ENCODE measurements at places on chromosomes 3 and 15.

DNA sequence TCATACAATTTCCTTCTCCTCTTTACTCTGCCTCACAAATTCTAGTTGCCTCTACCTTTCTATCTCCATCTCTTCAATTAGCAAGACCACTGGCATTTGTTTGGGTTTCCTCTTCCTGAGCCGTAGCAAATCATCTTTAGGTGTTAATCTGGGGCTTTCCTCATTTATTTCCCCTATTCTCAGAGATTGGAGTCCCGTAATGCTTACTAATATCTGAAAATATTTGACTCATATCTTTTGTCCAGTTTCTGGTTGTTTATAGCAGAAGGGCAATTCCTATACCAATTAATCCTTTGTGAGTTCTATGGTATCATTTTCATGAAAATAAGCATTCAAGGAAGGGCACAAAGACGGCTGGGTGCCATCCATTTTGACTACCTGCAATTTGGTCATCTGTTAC lies 103.7 kb downstream of the NR2E3 start:
- no peaks in the 10 kb centered on the region for H3K36me3 ChIP-seq
- H3K4me1 ChIP-seq, result no peaks in the 10 kb centered on the region

- no peaks in the 10 kb centered on the region for H3K36me3 ChIP-seq
- H3K27me3 ChIP-seq, result no peaks in the 10 kb centered on the region
- H3K4me1 ChIP-seq, result no peaks in the 10 kb centered on the region
- DNase-seq, result no peak
- H3K4me3 ChIP-seq, result no peak overlapping the region
- H3K27ac ChIP-seq, result no peak overlapping the region
Observed at GRCh38 chr3:115325539-115325938, 178.5 kb upstream of the ZBTB20 start.

DNA sequence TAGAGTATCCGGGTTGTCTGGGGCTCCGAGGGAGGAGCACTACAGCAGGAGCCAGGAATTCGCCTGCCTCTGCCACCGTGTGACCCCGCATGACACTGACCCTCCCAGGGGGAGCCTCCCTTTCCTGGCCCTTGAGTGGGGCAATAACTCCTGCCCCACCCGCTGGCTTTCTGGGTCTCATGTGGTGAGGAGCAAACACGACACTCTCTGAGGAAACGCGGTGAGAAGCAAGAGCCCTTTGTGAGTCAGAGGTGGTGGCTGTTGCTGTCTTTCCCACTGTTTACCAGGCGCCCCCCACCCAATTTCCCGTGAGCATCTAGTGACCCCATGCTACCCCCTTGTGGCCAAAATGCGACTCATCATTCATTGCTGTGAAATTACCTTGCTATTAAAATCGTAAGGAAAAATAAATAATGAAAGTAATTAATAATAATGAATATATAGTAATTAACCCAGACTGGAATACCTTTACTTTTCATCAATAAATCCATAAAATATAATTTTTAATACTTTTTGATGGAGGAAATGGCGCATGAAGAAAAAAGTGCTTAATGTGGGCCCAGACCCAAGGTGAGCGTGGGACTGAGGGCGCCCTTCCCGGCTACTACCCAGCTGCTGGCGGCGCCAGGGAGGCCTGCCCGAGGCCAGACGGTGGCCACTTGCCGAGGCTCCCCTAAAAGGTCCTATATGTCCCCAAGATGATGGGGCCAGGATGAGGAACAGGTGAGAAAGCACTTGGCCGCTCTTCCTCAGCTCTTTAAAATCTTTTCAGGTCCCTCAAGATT lies 29.3 kb downstream of the CCNL1 start:
- H3K4me3 ChIP-seq, result no peak overlapping the region
- H3K36me3 ChIP-seq, result no peaks in the 10 kb centered on the region
- peak overlapping the region; percentile 79 for H3K27ac ChIP-seq
- DNase-seq, result peak; percentile 91

DNA sequence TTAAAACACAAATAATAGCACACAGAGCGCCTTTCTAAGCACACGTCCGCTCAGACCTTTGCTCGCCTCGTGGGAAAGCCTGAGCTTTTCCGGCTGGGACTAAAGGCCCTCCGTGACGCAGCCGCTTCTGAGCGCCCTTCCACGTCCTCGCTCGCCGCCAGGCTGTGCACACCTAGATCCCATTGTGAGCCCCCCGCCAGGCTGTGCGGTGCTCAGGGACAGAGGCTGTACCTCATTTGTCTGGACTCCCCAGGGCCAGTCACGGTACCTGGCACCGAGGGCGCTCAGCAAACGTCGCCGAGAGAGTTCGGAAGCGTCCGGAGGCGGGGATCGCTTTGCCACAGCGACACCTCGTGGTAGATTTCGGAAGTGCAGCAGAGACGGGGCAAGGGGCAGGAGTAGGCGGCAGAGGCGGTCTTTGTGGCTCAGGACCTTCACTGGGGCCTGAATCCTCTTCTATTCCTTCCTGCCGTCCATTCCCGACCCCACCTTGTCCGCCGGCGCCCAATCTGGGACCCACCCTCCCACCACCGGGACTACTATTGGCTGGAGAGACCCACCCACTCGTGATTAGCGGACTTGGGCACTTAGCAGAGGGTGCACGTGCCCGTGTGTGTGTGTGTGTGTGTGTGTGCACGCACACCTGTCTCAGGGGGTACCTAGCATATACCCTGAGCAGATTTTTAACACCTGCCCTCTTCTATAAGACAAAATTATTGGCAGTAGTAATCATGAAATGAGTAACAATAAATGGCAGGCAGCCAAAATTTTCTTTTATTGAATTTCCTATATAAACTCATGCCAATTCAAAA lies 65.6 kb downstream of the RHCG start:
- peak overlapping the region; percentile 38 for H3K4me3 ChIP-seq
- DNase-seq, result peak; percentile 94
- no peaks in the 10 kb centered on the region for H3K36me3 ChIP-seq
- no peaks in the 10 kb centered on the region for H3K27me3 ChIP-seq
- peaks cover 6% of the 10 kb centered on the region for H3K4me1 ChIP-seq
- no peak overlapping the region for H3K27ac ChIP-seq

- H3K36me3 ChIP-seq, result no peaks in the 10 kb centered on the region
- no peaks in the 10 kb centered on the region for H3K27me3 ChIP-seq
- no peak overlapping the region for H3K27ac ChIP-seq
- H3K4me1 ChIP-seq, result no peaks in the 10 kb centered on the region
Observed at GRCh38 chr3:70150599-70150998, 151.1 kb downstream of the SAMMSON start.

GRCh38 chr15:45435124-45435903 lies 57.0 kb upstream of the GATM start:
- no peaks in the 10 kb centered on the region for H3K27me3 ChIP-seq
- no peaks in the 10 kb centered on the region for H3K36me3 ChIP-seq
- no peak for DNase-seq
- no peak overlapping the region for H3K4me3 ChIP-seq
- H3K27ac ChIP-seq, result peak overlapping the region; percentile 52
- peaks cover 4% of the 10 kb centered on the region for H3K4me1 ChIP-seq

DNA sequence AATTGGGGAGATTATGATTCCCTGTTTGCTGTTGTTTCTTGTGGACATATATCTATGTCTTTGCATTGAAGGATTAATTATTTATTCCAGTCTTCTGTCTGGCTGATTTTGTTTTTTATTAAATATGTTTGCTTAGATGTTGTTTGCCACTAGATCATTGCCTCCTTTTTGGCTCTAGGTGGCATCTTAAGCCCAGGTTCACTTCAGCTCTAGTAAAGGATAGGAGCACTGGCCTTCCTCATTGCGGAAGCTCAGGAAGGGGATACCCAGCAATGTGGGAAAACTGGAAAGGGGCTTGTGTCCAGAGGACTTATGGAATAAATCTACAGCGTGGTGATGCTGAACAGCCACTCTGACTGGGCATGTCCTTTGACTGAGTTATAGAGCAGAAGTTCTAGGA lies 821.6 kb downstream of the PDCD6IP start:
- H3K27ac ChIP-seq, result no peak overlapping the region
- no peaks in the 10 kb centered on the region for H3K27me3 ChIP-seq
- DNase-seq, result no peak

DNA sequence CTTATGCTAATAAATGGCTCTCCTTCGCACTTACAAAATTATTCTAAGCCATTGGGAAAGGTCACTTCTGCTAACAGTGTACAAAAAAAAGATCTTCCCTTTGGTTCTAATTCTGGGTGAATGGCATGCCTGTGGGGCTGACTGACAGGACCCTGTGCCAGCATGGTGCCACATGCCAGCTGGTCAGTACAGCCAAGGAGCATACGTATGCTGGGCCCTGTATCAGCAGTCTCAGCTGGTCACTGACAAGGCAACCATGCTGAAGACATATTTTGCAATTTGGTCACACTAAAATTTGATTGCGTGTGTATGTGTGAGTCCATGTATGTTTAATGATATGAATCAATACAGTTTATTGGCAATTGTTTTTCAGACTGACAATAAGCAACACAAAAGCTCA lies 246.1 kb downstream of the TBL1XR1 start:
- DNase-seq, result no peak
- no peaks in the 10 kb centered on the region for H3K4me1 ChIP-seq
- no peak overlapping the region for H3K4me3 ChIP-seq
- no peaks in the 10 kb centered on the region for H3K36me3 ChIP-seq

- no peak overlapping the region for H3K4me3 ChIP-seq
- DNase-seq, result no peak
- no peaks in the 10 kb centered on the region for H3K36me3 ChIP-seq
- H3K27me3 ChIP-seq, result no peaks in the 10 kb centered on the region
- no peaks in the 10 kb centered on the region for H3K4me1 ChIP-seq
Observed at GRCh38 chr3:31833391-31834190, 147.5 kb downstream of the OSBPL10 start.

GRCh38 chr3:126287536-126288241 lies 69.5 kb downstream of the KLF15 start:
- H3K4me1 ChIP-seq, result no peaks in the 10 kb centered on the region
- H3K36me3 ChIP-seq, result no peaks in the 10 kb centered on the region
- peak overlapping the region; percentile 42 for H3K4me3 ChIP-seq
- no peak overlapping the region for H3K27ac ChIP-seq
- H3K27me3 ChIP-seq, result no peaks in the 10 kb centered on the region

- H3K27me3 ChIP-seq, result no peaks in the 10 kb centered on the region
- no peak overlapping the region for H3K4me3 ChIP-seq
- no peaks in the 10 kb centered on the region for H3K4me1 ChIP-seq
- no peaks in the 10 kb centered on the region for H3K36me3 ChIP-seq
Observed at GRCh38 chr3:195411836-195412235, 31.0 kb downstream of the ACAP2 start.

DNA sequence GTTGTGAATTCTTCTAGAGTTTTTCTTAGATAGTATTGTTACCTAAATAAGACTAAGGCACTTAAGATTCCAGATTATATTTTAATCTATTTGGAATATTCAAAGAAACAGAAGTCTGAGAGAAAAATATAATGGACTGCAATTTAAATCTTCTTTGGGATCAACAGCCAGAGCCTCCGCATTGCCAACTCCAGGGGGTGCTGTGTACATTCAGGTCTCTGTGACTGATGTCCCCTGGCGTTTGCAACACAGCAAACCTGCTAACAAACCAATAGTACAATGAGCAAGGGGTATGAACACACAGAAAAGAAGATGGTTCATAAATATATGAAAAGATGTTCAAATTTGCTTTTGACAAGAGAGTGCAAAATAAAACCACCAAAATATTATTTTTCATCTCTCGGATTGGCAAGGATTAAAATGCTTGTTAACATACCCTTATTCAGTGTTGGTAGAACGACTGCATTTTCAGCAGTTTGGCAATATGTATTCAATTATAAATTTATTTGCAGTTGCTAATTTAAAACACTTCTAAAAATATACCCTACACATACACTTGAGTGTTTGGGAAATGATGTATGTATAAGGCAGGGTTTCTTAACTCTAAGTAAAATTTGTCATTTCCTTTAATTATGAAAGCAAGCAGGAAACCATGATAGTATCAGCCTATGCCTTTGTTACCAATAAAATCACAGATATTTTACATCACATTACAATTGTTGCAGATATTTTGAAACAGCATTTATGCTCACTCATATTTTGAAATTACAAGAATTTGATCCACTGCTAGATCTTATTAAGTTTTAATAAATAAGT lies 16.1 kb upstream of the TM4SF1 start:
- H3K27me3 ChIP-seq, result no peaks in the 10 kb centered on the region
- no peak overlapping the region for H3K4me3 ChIP-seq
- no peaks in the 10 kb centered on the region for H3K4me1 ChIP-seq
- H3K36me3 ChIP-seq, result no peaks in the 10 kb centered on the region

DNA sequence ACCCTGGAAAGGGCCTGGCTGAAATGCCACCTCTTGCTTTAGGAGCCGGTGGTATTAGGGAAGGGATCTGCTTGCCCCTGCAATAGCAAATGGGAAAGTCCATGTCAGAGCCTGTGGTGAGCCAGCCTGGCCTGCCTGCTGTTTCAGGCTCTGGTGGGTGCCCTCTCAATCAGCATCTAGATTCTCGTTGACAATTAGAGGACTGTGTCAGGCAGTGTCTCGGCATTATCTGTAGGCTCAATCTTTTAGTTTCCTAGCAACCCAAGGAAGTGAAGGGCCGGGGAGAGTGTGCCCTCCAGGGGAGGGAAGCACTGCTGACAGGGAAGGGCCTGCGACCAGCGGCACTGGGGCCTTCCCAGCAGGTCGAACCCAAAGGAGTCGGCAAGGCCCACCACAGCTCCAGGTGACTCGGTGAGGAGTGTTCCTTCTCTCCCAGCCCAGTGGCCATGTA lies 42.1 kb downstream of the TLE3 start:
- no peak overlapping the region for H3K27ac ChIP-seq
- no peak overlapping the region for H3K4me3 ChIP-seq
- no peaks in the 10 kb centered on the region for H3K4me1 ChIP-seq
- no peaks in the 10 kb centered on the region for H3K27me3 ChIP-seq

DNA sequence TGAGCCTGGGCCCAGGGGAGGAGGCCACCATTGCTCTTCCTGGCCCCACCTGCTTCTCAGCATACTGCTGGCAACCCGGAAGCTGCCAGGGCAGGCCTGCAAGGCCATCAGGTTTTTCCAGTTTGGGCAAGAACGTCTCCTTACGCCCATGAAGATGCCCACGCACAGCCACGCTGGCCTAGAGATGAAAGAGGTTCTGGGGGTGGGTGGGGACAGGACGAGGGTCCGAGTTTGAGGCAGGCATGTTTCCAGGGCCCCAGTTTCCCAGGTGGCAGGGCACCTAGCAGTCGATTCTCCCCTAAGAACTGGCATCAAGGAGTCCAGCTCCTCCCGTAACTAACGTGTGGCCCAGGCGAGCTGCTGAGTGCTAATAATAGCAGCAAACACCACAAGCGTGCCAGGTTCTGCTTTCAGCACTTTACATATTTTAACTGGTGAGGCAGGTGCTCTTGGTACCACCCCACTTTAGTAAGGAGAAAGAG lies 45.8 kb downstream of the ZNF710 start:
- peak; percentile 73 for DNase-seq
- peak overlapping the region; percentile 72 for H3K27ac ChIP-seq
- H3K36me3 ChIP-seq, result no peaks in the 10 kb centered on the region
- peaks cover 22% of the 10 kb centered on the region for H3K4me1 ChIP-seq
- no peak overlapping the region for H3K4me3 ChIP-seq

DNA sequence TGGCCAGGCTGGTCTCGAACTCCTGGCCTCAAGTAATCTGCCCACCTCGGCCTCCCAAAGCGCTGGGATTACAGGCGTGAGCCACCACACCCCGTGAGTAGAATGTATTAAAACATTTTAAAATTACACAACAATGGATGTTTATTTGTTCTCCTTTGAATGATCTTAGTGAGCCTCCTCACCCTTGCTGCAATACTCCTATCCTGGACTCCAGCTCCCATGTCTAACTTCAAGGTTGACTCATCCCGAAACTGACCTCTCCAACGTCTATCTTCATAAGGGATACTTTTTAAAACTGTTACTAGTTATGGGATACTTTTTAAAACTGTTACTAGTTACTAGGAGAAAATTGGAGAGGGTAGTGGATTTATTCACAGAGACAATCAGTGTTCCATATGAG lies 17.8 kb upstream of the RHCG start:
- H3K4me1 ChIP-seq, result no peaks in the 10 kb centered on the region
- no peak overlapping the region for H3K4me3 ChIP-seq
- no peak overlapping the region for H3K27ac ChIP-seq
- no peaks in the 10 kb centered on the region for H3K36me3 ChIP-seq
- no peak for DNase-seq

Data from Peyer's patch (tissue), 4 donors.